Brain pericyte (primary cell): ENCODE measurements at places on chromosomes 12 and 14.

- DNase-seq = no peak
Observed at GRCh38 chr12:62434494-62435302, 31.9 kb upstream of the MON2 start.

- no peak for DNase-seq
Observed at GRCh38 chr12:80625051-80625450, 82.4 kb upstream of the MYF6 start.

DNA sequence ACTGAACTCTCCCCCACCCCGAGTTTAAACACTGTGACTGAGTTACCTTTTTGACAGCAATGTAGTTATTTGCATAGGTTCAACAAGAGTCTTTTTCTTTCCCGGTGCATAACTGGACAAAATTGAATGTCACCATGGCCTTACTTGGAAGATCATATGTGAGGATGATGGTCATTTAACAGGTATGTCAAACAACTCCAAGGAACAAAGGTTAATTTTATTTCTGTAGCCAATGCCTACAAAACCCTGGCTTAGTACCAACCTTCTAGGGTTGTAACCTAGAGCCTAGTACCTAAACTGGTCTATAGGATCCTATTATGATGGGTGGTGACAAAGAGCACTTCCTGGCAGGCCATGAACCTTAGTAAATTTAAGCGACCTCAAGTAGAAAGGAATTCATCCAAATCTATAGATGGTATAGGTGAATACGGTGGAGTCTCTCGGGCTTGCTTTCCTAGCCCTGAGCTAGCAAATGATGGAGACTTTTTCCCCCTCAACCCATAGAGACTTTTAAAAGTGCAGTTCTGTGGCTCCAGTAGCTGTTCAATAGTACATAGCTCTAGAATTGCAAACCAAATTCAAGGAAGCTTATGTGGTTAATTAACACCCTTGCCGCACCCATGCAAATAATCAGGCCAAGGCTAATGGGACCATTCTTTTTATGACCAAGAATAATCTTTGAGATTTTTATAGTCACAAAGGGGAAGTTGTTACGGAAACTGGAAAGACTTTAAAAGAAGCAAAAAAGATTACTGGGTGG, 89.0 kb downstream of the SLC38A1 start:
- DNase-seq = no peak

GRCh38 chr14:68705741-68706283, 87.1 kb downstream of the ZFP36L1 start:
- DNase-seq = no peak

DNA sequence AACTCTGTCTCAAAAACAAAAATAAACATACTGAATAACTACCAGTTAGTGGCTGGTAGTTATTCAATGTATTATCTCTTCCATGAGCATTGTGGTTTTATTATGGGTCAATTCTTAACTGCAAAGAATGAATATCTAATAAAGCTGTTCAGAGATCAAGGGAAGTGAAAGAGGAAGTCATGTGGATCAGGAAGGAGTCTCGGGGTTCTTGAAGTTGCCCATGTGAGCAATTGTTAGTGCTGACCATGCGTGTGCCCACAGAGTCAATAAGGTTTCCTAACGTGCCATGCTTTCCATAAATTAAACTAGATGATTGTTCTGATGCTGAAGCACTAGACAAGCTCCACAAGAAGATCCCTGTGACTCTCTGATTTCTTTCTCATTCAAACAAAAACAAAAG, 136.5 kb upstream of the CPSF6 start:
- no peak for DNase-seq

DNA sequence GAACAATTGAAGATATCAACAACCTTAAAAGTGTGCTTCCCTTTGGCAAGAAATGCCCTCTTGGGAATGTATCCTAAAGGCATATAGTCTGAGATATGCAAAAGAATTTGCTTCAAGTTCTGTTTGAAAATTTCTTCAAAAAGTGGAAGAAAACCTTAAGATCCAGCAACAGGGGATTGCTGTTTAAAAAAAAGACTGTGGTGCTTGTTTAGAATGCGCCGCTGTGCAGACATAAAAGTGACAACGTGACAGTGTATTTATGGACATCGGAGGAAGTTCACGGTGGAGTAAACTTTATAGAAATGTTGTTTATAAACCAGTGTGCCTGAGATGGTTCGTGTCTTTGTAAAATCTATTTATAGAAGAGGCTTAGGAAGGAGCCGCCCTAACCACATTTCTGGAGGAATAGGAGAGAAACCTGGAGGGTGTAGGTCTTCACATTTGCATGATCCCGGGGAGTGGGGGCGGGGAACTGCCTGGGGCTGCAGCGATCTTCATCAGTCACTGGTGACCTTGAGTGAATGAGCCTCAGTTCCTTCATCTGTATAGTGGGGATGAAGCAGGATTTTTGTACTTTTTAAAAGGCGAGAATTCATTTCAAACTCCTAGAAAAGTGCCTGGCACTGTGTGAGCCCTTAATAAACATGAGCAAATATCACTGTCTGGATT, 27.5 kb downstream of the ADGRD1 start:
- no peak for DNase-seq

GRCh38 chr14:76348898-76349297, 27.0 kb upstream of the ESRRB start:
- DNase-seq = no peak

DNA sequence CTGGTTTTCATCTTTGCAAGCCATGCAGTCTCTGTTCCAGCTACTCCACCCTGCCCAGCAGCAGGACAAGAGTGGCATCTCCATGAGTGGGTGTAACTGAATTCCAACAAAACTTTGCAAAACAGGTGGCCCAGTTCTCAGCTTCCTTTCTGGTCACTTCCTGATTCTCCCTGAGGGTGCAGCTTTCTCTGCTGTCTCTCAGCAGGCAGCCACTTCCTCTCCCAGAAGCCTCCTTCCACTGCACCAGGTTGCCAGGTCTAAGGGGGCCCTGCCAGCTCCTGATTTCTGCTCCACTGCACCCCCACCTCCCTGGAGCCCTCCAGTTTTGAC, 341.0 kb upstream of the FKBP4 start:
- no peak for DNase-seq

DNA sequence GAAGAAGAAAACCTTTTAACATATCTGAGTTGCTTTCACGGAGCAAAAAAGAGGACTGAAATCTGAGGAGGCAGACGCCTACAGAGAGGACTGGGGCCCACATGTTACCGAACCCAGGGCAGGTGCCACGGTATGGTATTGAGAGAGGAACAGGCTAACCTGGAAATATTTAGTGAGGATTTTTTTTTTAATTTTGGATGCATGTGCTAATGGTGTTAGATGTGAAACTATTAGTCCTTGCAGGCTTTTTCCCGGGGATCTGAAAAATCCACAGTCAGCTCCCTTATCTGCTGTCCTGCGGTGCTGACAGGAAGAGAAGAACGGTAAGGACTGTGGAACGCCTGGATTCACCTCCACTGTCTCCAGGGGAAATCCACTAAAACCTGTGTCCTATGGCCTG, 819.7 kb downstream of the TMEM121 start:
- DNase-seq = no peak
